WTC11 (cell line): ENCODE measurements at places on chromosomes 1 and 21. TPM values are rescaled to one million over a fixed set of nuclear protein-coding genes. Genes with fewer than 3 reads are reported as not detected.

- DNase-seq, result no peak
Measured at GRCh38 chr1:29286194-29286767, 50.0 kb downstream of the PTPRU start.

DNA sequence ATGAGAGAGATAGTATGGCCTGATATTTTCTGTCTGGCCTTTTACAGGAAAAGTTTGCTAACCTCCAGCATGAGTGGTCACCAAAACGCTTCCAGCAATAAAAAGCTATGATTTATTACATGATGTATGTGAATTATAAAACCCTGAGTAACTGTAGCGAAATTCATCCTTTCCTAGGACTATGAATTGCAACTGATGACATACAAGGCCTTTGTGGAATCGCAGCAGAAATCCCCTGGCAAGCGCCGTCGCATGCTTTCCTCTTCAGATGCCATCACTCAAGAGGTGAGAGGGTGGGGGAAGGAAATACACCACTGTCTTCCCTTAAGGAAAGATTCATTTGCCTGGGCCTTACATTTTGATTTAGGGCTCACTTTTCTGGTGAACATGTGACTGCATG is 117.9 kb downstream of the MACF1 start:
- DNase-seq, result no peak

IPO9 gene
- 94.1 to 98.6 TPM (median 97.2 TPM) in 3 replicates for total RNA-seq

- DNase-seq, result no peak
Measured at GRCh38 chr1:45230537-45230936, 24.1 kb upstream of the ZSWIM5 start.

DNA sequence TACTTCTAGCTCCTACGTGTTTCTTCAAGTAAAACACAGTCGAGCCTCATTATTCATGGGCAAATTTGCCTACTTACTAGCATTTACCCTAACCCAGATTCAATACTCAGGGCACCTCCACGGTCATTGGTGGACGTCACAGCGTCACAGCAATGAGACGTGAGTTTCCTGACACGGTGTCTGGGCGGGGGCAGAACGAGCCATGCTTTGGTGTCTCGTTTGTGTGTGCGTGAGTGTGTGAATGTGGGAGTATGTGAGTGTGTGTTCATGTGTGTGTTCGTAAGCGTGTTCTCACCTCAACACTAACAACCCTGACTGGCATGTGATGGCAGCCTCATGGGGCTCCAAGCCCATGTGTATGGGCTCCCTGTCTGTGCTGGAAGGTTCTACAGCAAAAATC is 17.5 kb upstream of the COL18A1 start:
- DNase-seq, result no peak

SLAMF8 gene
- 0.07 TPM in 1 of 3 replicates, not detected in the others for total RNA-seq
